ENCODE measurements at places on chromosomes 2 and 18.

- no peak for DNase-seq
These were observed 272.1 kb upstream of the VWC2L start for GRCh38 chr2:214138779-214139178.

GRCh38 chr2:123916531-123916930 lies 108.6 kb upstream of the CNTNAP5 start:
- no peak for DNase-seq

- no peak for DNase-seq
These were observed 825 bp downstream of the ITGA6 start for GRCh38 chr2:172427990-172428831.

GRCh38 chr2:182980115-182980514 lies 58.1 kb downstream of the NCKAP1 start:
- DNase-seq, result no peak

DNA sequence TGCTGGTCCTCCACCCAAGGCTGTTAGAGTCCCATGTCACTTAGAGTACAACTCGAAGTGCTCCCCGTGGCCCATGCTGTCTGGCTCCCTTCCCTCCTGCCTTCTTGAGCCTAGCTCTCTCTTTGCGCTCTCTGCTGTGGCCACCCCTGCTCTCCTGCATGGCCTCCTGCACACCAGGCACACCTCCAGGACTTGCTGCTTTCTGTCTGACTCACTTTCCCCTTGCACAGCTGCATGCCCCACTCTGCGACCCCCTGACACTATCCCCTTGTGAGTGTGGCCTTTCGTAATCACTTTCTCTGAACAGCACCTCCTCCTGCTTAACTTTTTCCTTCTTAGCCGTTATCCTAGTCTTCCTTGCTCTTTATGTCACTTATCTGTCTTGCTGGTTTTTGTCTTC lies 343.6 kb downstream of the TGIF1 start:
- DNase-seq, result no peak

DNA sequence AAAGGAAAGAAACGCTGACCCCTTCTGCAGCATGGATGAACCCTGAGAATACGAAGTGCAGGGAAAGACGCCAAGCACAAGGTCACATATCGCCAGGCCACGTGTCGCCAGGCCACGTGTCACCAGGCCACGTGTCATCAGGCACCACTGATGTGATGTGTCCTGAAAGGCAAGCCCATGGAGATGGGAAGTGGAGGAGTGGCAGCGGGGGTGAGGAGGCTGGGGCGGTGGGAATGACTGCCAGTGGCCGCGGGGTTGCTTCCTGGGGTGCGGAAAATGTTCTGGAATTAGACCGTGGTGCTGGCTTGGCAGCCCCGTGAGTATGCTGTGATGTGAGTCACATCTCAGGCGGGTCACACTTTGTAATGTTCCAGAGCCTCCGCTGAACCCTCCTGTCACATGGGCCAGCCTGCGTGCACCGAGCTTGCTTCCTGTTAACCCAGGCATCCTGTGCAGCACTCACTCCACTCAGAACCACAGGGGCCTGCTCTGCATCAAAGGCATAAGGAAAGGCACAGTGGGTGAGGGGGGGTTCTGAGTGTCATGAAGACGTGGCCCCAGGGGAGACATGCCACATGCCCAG lies 39.0 kb downstream of the SLC66A2 start:
- DNase-seq, result no peak

Measured in activated CD8-positive, alpha-beta memory T cell treated with anti-CD3 and anti-CD28 coated beads for 4 hours (primary cell).